ENCODE measurements at places on chromosomes 4 and X.

DNA sequence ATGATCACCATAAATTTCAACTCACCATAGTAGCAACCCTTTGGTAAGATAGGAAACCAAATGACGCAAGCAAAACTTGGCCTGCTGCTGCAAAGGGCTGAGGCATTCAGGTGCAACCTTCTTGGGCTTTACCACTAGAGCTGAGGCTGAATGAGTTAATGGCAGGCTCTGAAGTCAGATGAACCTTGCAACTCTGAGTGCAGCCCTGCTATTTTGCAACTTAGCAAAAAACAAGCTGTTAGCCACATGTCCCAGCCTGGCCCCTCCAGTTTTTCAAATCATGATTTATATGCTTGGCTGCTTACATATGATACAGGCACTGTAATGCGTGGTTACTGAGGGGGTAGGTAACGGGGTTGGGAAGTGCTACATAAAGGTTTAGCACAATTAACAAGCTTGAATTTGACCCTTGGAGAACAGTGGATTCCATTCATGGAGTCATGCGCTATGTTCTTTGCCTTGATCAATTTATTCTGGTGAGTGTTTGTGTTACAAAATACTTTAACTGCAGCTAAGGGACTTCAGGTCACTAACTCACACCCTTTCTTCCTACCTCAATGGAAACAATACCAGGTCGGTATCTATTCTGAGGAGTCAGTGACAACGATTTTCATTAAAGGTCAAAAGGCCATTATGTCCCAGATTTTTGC, 80.5 kb upstream of the PPARGC1A start:
- DNase-seq, result no peak

GRCh38 chrX:72201836-72202536, 20.4 kb downstream of the PIN4 start:
- no peak for DNase-seq

DNA sequence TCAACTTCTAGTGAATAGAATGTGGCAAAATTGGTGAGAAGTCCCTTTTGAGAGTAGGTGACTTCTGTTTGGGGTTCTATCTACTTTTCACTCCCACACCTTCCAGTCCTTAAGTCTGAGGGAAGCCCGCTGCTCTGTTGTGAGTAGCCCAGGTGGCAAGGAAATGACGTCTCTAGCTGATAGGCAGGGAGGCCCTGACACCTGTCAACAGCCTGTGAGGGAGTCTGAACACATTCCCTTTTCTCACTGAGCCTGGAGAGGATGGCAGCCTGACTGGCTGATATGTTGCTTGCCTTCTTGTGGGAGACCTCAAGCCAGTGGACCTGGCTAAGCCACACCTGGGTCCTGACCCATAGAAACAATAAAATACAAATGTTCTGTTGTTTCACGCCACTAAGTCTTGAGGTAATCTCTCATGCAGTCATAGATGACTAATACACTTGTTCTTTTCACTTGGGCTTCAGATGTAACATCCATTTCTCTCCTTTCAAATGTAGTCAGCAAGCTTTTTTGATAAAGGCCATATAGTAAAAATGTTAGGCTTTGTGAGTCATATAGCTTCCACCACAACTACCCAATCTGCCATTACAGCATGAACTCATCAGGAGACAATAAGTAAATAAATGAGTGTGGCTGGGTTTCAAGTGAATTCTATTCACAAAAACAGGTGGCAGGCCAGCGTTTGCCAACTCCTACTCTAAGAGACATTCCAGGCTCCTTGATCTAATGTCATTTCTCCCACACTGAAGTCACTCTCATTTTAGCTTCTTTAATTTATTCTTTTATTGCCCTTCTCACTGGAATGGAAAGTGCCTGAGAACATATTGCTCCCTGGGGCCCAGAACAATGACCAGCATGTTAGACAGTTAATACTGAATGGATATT, 265.1 kb upstream of the MAD2L1 start:
- DNase-seq, result no peak

DNA sequence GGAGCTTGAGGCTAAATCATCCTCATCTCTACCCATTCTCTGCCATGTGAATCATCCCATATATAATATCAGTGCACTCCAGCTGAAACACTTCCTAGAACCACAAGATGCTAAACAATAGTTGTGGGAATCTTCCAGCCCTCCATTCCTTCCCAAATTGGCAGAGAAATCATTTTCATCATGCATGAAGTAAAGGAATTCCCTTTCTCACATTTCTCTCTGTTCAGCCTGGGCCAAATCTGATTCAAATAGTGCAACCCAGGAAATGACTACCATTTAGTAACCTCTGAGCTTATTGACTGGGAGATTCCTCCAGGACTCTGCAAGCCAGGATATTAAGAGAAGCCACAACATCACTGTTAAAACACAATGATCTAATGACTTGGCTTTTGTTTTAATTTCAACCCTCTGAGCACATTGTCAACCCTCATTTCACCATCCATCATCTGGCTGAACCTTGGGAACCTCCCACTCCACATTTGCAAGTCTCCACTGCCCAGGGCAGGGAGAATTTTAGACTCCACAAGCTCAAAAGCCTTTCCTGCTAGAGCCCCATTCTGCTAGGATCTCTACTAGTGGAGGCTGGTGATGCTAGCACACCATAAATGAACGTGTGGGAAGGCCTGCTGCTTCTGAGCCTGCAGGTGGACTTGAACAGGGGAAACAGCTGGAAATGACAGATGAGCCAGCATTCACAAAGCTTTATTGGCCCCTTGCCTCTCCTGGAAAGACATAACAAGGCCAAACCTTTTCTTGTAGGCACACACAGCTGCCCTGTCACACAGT, 133.9 kb downstream of the TET2 start:
- DNase-seq, result no peak

DNA sequence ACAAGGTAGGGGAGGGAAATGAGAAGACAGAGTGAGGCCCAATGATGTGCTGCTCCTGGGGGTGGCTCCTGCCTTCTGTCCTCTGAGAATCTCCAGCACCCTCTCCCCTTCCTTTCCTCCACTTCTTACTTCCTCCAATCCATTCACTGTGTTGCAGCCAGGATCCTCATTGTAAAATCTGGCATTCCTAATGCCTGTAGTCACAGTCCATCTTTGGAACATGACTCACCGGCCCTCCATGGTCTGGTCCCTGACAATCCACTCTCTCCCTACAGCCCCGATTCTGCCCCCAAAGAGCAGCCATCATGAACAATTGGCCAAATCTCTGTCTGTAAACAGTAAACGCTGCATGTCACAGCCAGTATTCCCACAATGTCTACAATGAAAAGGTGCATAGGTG, 72.9 kb downstream of the CLNK start:
- DNase-seq, result no peak

DNA sequence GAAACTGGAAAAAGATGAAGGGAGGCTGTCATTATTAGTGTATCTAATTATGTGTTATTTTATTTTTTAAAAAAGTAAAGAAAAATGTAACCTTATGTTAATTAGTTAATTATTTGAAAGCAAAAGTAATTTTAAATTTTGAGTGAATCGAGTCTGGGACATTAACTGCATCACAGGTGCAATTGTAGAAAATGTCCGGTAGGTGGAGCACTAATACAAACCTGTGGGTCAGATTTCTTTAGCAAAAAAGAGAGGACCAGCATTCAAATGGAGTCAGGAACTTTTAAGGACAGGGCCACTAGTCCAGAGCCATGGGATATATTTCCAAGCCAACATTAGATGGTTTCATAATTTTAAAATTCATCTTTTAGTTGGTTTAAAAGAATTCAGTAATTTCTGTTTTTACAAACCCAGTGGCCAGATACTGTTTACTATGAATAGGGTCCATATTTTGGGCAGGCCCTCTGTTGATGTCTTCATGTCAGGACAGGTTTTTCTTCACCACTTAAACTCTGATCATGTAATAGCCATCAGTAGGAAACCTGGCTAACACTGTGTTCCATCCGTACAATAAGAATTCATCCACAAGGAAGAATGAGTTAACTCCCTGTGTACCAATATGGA, 27.2 kb downstream of the BST1 start:
- DNase-seq, result no peak

DNA sequence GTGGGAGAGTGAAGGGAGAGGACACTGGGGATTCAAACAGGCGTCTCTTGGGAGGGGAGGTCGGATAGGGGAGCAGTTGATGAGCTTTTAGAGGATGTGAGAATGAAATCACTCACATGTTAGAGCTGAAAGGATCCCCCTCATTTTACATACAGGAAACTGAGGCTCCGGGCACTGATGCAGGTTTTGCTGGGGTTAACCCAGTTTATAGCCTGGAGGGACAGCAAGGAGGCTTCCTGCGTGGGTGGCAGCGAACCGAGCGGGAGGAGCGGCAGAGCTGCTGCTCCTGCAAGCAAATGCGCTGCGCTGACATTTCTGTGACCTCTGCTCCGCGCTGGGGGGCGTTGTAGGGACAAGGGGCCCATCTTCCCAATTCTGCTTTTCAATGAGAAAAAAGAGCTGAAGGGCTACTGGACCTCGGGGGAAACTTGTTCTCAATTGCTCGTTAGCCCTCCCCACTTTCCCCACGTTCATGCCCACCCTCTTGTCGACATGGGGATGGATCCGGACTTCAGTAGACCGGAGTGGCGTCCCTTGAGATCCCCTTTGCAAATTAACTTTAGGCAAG, 1.2 kb upstream of the NEUROG2 start:
- DNase-seq, result no peak

- no peak for DNase-seq
Measured at GRCh38 chr4:1843852-1844251, 12.1 kb downstream of the LETM1 start.

DNA sequence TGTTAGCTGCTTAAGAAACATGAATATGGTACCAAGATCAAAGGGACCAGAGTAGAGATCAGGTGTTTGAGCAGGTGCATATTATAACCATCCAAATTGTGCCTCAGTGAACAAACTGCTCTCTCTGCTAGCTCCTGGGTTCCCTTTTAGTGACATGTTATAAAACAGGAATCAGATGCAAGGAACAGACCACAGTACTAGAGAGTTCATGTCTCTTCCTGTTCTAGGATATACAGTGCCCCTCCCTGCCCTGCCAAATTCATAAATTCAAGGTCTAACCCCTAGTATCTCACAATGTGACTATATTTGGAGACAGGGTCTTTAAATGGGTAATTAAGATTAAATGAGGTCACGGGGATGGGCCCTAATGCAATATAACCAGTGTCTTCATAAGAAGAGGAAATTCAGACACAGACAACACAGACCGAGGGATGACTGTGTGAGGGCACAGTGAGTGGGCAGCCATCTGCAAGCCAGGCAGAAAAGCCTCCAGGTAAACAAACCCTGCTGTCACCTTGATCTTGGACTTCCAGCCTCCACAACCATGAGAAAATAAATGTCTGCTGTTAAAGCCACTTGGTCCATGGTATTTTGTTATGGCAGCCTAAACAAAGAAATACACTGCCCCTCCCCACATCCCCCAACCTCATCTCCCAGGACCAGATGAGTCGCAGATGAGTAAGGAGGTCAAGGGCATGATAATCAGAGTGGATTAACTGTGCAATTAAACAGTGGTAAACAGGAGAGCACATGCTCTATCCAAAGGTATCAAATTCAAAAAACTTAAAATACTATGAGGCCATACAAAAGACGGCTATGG, 82.5 kb downstream of the RBM47 start:
- DNase-seq, result no peak

DNA sequence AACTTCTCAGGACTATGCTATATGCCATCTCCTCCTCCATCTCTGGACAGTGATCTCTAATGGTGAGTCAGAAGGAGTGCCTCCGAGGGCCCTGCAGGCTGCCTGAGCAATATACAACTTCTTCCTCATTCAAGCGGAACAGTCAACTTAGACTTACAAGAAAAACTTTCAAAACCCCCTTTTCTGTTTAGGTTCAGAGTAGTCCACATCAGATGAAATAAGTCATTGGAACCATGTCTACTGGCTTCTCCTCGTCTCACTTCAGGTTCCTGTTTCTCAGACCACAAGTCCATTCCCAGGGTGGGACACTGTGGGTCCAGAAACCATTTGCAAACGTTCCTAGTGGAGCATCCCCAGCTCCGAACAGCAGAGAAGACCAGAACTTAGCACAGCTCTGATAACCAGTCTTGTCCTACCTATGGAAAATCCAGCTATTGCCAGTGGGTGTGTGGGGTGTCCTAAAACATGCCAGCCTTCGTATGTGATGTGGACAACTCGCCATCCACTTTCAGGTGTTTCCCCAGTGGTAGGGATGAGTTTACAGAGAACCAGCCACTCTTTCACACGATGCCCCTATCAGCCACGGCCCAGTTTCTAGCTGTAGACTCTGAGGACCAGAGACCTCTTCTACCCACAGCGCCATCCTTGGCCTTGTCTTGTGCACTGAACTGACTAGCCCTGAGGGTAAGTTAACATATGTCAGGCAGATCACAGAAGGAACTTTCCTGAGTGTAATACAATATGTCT, 32.7 kb upstream of the NKRF start:
- no peak for DNase-seq

DNA sequence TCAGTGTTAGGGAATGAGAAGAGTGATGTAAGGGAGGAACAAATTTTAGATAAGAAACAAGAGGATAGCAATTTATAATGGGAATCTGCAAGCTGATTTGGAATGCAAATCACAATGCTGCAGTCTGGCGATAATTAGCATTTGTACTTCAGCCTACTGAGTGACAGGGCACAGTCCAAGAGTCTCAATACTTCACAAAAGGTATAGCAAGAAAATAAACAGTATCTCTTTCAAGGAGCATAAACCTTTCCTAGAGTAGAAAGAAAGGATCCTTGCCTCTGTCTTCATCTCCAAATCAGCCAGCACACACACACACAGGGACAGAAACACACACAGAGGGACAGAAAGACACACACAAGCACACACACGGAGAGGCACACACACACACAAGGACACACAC, 1.1 kb upstream of the GPM6A start:
- no peak for DNase-seq

- no peak for DNase-seq
Measured at GRCh38 chr4:47017081-47017480, 14.3 kb upstream of the GABRB1 start.

DNA sequence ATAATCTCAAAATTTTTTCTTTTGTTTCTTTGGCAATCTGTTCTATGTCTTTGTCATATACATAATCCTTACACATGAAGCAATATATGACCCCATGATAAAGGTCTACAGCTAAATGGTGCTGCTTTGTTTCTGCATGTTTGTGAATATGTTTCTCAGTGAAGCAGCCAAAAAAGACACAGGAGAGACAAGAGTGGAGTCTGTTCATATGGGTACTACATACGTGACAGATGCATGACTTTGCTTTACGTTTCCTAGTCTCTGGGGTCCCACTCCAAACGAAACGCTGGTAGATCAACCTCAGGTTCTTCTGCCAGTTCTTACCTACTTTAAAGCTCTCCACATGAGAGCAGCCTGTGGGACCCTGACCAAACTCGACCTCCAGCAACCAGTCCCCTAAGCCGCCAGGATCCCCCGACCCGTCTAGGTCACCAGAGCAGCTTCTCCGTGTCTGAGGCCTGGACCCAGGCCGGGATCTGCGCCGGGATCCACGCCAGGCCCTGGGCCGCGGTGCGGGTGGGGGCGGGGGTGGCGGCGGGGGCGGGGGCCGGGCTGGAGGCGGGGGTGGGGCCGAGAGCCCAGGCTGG, 1.5 kb downstream of the USP51 start:
- no peak for DNase-seq
